GM06990 (cell line): ENCODE measurements at places on chromosomes 13 and 19.

GRCh38 chr13:67402546-67402945, 172.4 kb upstream of the PCDH9 start:
- DNase-seq = no peak

DNA sequence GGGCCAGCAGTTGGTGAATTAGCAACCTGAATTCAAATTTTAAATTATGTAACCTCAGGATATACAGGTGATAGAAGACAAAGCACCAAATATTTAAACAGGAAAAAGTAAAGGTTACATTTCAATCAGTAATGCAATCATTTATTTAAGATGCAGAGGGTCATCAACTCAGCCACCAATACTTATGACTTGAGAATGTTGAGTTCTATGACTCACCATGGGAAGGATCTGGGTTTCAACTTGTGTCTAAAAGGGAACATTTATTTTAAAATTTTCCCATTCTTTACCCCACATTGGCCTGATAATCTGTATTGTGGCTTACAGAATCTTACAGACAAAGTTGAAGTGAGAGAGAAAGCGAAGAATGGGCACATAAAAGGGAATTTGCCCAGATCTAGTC, 418.0 kb downstream of the NDFIP2 start:
- no peak for DNase-seq

DNA sequence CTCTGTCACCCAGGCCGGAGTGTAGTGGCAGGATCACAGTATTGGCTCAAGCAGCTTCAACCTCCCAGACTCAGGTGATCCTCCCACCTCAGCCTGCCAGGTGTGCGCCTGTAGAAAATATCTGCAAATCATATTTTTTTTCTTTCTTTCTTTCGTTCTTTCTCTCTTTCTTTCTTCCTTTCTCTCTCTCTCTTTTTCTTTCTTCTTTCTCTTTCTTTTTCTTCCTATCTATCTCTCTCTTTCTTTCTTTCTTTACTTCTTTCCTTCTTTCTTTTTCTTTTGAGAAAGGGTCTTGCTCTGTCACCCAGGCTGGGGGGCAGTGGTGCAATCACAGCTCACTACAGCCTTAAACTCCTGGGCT, 16.3 kb upstream of the IGSF23 start:
- no peak for DNase-seq

- DNase-seq = no peak
Observed at GRCh38 chr19:35144600-35145436, 1.8 kb downstream of the FXYD7 start.

- no peak for DNase-seq
Observed at GRCh38 chr19:41364524-41365391, 809 bp upstream of the B9D2 start.

DNA sequence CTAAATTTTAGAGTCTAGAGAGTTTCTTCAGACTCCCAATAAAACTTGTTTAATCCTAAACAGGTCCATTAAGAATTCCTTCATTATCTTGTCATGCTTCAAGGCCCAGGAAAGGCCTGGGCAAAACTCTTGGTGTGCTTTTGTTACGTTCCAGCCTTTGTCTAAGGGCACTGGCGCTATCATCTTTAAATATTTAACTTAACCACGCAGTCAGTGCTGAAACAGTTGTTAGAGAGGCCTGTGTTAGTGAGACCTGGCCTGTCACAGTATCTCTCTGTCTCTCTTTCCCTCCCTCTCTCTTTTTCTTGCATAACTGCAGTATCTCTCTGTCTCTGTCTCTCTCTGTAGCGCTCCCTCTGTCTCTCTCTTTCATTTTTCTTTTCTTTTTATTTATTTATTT, 8.2 kb upstream of the OR1M1 start:
- no peak for DNase-seq

GRCh38 chr13:40315416-40316064, 350.9 kb downstream of the FOXO1 start:
- DNase-seq = no peak
